ENCODE measurements at places on chromosomes 7 and 10.
A peak's percentile ranks its signal among the peaks of the same experiment; 100 is the strongest.

GRCh38 chr10:3874990-3875841 lies 90.2 kb upstream of the KLF6 start:
- no peak for DNase-seq

DNA sequence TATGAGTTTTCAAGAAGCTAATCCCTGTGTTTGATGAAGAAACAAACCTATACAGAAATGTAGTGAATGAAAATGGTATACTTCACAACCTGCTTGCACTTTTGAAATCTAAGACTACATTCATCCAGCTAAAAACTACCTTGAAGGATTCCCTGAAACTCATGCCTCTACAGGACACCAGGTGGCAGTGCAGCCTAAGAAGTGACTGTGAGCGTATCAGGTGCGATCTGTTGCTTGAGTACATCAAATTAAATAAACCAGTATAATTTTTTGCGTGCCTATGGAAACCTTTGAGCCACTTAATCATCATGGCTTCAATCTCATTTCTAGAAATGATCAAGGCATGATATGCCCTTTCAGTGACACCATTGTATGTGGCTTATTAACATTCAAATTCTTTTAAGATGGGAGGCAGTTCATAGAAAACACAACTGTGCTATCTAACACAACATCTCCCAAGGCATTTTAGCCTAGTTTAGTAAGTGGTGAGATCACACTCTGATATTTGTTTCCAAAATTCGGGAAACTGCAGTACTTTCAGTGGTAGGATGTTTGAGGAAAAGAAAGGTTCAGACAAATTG lies 57.4 kb downstream of the PPP1R17 start:
- peak; percentile 3 for DNase-seq

DNA sequence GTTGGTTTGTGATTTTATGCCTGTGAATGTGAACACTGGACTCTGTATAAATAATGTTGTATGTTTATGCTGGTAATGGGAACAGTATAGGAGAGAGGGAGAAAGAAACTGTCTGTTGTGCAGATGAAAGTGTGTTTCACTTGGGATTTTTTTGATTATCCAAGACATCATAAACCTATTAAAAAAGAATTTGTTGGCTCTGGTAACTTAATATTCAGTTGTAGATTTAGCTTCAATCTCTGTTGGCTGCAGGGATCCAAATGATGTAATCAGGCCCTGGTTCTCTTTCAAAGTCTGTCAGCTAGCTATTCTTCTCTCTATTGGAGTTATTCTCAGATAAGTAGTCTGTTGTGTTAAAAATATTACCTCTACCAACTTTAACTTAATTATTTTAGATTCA lies 168.8 kb upstream of the RHOBTB1 start:
- DNase-seq: no peak

- DNase-seq: no peak
Observed at GRCh38 chr7:115249080-115249479, 327.2 kb downstream of the MDFIC start.

GRCh38 chr10:35909121-35909720 lies 267.1 kb upstream of the FZD8 start:
- DNase-seq: no peak

GRCh38 chr7:22110881-22111280 lies 165.2 kb upstream of the CDCA7L start:
- no peak for DNase-seq

DNA sequence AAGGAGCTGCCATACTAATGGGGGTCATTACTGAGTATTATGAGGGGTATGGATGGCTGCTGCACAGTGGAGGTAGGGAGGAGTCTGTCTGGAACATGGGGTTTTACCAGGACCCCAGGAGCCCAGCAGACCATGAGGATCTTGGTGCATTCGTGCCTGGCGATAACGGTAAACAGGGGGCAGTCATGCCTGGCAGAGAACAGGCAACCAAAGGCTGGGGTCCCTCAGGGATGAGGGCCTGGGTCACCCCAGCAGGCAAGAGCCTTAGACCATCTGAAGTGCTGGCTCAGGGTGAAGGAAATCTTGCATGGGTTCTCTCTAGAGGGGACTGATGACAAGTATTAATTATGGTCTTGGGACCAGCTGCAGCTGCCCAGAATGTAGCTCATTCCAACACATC lies 46.1 kb downstream of the MYL10 start:
- DNase-seq: no peak

Measured in NCI-H1930 (cell line).